GM23248 (cell line): ENCODE measurements at places on chromosomes 7 and 10. TPM values are rescaled to one million over a fixed set of nuclear protein-coding genes. Genes with fewer than 3 reads are reported as not detected.

OPN4 gene
- not detected in 2 replicates for total RNA-seq

DNA sequence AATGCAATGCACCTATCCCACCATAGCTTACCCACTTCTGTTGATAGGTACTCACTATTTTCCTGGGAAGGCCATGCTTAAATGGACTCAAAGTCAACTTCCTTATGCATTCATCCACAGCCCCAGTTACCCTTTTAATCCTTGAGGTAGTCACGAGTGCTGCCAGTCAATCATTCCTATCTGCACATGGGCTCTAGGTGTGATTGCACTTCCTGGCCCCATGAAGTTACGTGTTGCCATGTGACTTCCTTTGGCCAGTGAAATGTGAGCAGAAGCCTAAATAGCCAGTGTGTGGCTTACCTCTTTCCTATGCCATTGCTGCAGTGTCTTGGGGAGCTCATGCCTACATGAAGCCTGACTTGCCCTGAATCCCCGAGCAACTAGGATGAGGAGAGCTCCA, 23.5 kb upstream of the EIF5AL1 start:
- H3K36me3 ChIP-seq, result no peaks in the 10 kb centered on the region
- H3K4me3 ChIP-seq, result no peak overlapping the region
- H3K4me1 ChIP-seq, result peaks cover 28% of the 10 kb centered on the region

DNA sequence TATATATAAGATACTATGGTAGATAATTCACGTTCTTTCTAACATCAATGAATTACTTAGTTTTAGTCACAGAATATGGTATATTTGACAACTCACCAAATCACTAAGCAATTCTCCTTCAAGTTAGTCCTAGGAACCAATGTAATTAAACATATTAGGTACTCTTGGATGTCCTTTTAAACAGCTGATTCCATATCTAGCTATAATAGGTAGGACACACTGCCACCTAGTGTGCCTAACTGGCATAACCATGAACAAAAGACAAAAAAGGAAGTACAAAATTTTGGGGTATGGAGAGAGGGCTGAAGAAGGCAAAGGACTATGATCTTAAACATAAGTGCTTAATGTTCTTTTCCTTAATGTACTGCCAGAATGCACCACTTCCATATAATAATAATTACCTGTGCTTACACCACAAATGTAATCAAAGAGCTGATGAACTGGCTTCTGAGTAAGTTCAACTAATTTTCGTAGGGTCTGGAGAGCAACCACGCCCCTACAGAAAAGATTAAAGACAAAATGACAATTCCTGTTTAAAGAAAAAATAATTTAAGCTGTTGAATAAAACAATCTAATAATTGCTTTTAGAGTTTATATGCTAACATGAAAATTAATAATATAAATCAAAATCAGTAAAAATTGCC, 28.7 kb downstream of the PNPLA8 start:
- H3K36me3 ChIP-seq, result peaks cover 21% of the 10 kb centered on the region
- DNase-seq, result peak; percentile 69
- H3K4me3 ChIP-seq, result no peak overlapping the region
- H3K4me1 ChIP-seq, result no peaks in the 10 kb centered on the region
- no peaks in the 10 kb centered on the region for H3K27me3 ChIP-seq

- H3K4me3 ChIP-seq, result no peak overlapping the region
- peaks cover 8% of the 10 kb centered on the region; the same call in 1 of the 2 replicates for H3K4me1 ChIP-seq
- no peaks in the 10 kb centered on the region for H3K27me3 ChIP-seq
- H3K27ac ChIP-seq, result no peak overlapping the region
- H3K36me3 ChIP-seq, result no peaks in the 10 kb centered on the region
These were observed 15.6 kb downstream of the SNX10 start for GRCh38 chr7:26307226-26307625.

DGKI gene
- total RNA-seq, result 21.1 and 25.9 TPM in 2 replicates

GRCh38 chr7:50512384-50512783, 52.8 kb downstream of the DDC start:
- H3K27ac ChIP-seq, result no peak overlapping the region
- H3K36me3 ChIP-seq, result no peaks in the 10 kb centered on the region
- peaks cover 9% of the 10 kb centered on the region; the same call in 1 of the 2 replicates for H3K27me3 ChIP-seq
- no peak for DNase-seq
- H3K4me3 ChIP-seq, result no peak overlapping the region

- 0 out of 2 replicates have a peak, but pooled peaks cover 5% of the 10 kb centered on the region for H3K4me1 ChIP-seq
- H3K27me3 ChIP-seq, result no peaks in the 10 kb centered on the region; the same call in 1 of the 2 replicates
- H3K4me3 ChIP-seq, result no peak overlapping the region
- no peaks in the 10 kb centered on the region for H3K36me3 ChIP-seq
These were observed 142.0 kb downstream of the PTPN20 start for GRCh38 chr10:47053081-47053798.

DNA sequence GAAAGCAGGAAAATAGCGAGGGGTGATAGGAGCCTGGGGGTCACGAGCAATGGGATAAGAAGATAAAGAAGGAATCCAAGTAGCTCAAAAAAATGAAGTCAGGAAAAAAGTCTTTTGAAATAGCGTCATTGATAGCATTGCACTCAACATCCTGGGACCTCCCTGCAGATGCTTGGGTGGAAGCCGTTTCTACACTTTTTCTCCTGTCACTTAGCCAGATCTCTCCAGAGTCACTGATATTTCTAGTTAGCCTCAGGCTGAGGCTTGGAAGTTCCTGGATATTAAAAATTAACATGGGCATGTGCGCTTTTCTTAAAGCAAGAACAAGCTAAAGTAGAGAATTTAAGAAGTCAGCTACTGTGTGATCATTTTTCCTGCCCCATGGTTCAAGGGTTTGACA, 39.5 kb upstream of the CHST15 start:
- H3K27ac ChIP-seq, result no peak overlapping the region
- no peaks in the 10 kb centered on the region for H3K36me3 ChIP-seq
- H3K27me3 ChIP-seq, result no peaks in the 10 kb centered on the region
- no peak for DNase-seq
- no peak overlapping the region for H3K4me3 ChIP-seq
- H3K4me1 ChIP-seq, result no peaks in the 10 kb centered on the region

GRCh38 chr10:113094114-113094486, 144.1 kb downstream of the TCF7L2 start:
- DNase-seq, result peak; percentile 56
- H3K27ac ChIP-seq, result peak overlapping the region; percentile 55
- no peaks in the 10 kb centered on the region for H3K27me3 ChIP-seq
- no peak overlapping the region for H3K4me3 ChIP-seq

MYL10 gene
- not detected in 2 replicates for total RNA-seq

DNA sequence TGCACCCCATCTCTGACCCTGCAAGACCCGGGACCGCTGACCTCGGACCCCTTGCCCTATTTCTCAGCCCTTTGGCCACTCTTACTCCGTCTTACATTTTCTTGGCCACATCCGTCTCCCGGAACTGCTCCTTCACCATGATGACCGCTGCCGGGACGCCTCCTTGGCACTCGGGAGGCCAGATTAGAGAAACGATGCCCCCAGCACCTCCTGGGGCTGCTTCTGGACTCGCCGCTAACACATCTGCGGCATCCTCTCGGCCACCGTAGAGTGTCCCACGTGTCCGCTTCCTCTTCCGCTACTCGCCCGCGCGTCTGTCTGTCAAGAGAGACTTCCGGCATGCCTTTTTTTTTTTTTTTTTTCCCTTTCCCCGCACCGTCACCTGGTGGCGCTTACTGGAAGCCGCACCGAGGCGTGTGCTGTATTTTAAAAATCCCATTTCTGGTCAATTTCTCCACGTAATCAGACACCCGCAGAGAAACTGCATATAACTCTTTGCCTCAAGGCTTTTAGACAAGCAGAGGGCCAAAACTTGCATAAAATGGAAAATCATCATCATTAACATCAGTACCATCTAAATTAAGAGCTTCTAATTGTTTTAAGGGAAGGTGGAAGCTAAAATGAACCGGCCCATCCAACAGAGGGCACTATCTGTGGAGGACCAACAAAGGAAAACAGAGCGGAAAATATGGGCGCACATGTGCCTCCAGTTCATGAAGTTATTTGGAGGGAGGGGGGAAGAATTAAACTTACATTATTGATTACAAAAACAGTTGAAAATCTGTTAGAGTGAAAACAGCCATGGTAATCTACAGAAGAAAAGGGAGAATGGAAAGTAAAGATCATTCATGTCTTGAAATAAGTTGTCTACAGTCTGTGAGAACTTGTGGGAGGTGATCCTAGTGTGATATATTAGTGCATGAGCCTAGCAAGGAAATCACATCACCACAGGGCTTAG, at the start of gene POLR3A:
Gene POLR3A (minus strand): TSS at position 247 of the 958 bp plus-strand sequence. CDS start 108 bp downstream, at position 139.
- H3K36me3 ChIP-seq, result peaks cover 10% of the 10 kb centered on the region
- H3K27ac ChIP-seq, result peak within 1 kb of the TSS; percentile 81
- H3K27me3 ChIP-seq, result no peaks in the 10 kb centered on the region
- peak; percentile 99 for DNase-seq

DNA sequence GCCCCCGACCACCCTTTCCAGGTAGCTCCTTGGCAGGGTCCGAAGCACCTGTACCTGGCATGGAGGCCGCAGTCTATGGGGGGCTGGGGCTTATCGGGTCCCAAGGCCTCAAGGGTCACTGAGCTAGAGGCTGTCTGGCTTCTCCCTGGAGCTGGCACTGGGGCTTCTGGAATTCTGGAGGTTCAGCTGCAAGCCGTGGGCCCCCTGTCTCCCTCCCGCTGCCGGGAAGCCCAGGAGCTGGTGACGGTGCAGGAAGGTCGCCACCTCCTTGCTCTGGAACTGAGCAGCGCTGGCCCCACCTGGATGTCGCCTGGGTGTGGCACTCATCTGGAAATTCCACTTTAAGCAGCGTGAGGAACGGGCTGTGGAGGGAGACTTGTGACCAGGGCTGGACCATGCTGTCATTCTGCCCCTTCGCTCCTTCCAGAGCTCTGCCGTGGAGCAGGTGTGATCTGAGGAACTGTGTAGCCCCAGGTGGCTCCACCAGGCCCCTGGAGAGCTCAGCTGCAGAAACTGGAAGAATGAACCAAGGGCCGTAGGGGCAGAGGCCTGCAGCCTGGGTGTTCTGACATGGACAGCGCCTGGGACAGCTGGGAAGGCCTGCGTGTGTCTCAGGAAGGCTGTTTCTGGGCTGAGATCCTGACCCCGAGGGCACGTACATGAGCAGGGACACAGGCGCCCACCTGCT, 129.7 kb upstream of the PPP2R2D start:
- H3K4me3 ChIP-seq, result no peak overlapping the region
- no peak overlapping the region for H3K27ac ChIP-seq
- no peaks in the 10 kb centered on the region for H3K27me3 ChIP-seq

DNA sequence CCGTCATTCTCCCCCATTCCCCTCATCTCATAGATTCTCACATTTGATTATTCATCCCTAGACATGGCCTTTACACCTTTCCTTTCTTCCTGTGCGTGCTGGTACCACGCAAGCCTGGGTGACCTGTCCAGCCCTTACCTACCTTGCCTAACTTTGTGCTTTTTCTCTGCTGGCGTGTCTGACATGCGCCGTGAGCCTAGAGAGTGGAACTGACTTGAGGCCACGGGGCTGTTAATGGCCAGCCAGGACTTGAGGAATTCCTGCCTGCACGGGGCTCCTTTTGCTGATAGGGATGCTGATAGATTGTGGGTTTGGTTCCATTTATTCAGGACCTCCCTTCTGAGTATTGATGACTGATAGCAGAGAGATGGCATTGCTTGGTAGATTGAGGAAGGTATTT, 134.2 kb downstream of the DOCK1 start:
- no peak for DNase-seq
- no peak overlapping the region for H3K27ac ChIP-seq
- no peak overlapping the region for H3K4me3 ChIP-seq

- H3K27me3 ChIP-seq, result peaks cover 71% of the 10 kb centered on the region
- H3K36me3 ChIP-seq, result no peaks in the 10 kb centered on the region
- H3K27ac ChIP-seq, result no peak overlapping the region
- DNase-seq, result no peak
These were observed 29.3 kb downstream of the PRSS2 start for GRCh38 chr7:142800088-142800487.

- no peak overlapping the region for H3K4me3 ChIP-seq
- H3K4me1 ChIP-seq, result no peaks in the 10 kb centered on the region
- H3K27ac ChIP-seq, result no peak overlapping the region
- no peaks in the 10 kb centered on the region for H3K36me3 ChIP-seq
These were observed 74.7 kb downstream of the ABCA13 start for GRCh38 chr7:48245751-48246472.

PDSS1 gene
- 4.0 and 5.1 TPM in 2 replicates for total RNA-seq

ANKRD61 gene
- not detected in 2 replicates for total RNA-seq

DNA sequence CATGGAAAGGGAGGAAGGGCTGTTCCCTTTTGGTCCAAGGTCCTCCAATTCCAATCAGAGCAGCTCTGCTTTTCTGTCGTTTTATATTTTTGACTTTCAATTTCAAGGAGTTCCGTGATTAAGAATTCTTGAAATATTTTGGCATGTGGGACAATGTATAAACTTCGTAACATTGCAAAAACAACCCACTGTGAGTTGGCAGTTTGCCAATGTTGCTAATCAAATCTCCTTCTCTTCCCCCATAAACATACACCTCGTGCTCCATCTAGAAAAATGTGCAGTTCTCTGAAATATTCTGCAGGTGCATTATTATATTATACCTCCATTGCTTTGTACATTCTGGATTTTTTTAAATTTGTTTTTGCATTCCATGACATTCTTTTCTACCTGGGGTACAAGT, 49.8 kb downstream of the POU6F2 start:
- no peaks in the 10 kb centered on the region for H3K27me3 ChIP-seq
- no peak overlapping the region for H3K4me3 ChIP-seq
- no peak overlapping the region for H3K27ac ChIP-seq
- no peaks in the 10 kb centered on the region for H3K36me3 ChIP-seq

GRCh38 chr7:100835903-100836811, 8.8 kb upstream of the EPHB4 start:
- DNase-seq, result no peak
- H3K4me3 ChIP-seq, result no peak overlapping the region

DNA sequence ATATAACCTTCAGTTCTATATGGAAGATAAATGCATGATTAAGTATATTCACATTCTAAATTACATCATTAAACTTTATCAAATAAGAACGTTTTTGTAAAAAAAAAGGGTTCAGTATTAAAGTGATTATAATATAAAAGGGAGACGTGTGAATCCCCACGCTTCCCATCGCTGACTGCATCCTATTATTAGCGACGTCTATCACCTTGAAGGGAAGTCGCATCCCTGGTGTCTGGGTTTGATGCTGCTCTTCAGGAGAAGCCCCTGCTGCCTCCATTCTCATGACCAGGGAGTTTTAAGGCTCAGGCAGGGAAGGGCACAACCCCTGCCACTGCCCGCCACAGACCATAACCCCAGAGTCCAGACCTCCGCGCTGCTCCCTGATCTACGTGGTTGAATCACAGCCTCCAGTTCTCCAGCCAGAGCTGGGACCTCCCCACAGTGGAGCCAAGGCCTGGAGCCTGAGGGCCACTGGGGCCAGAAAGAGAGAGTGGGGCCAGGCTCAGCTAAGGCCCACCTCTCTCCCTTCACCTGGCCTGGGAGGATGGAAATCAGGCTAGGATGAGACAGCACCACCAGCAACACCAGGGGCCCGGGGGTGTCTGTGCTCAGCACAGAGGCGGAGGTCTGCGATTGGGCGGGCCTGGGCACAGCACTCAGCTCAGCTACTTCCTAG, 130.6 kb downstream of the TCERG1L start:
- H3K36me3 ChIP-seq, result no peaks in the 10 kb centered on the region
- no peak for DNase-seq
- no peaks in the 10 kb centered on the region for H3K27me3 ChIP-seq
- H3K27ac ChIP-seq, result no peak overlapping the region
- no peaks in the 10 kb centered on the region for H3K4me1 ChIP-seq
- no peak overlapping the region for H3K4me3 ChIP-seq

STOX1 gene
- 0.25 TPM in 1 of 2 replicates, not detected in the other for total RNA-seq
